Colonic mucosa (tissue), 4 donors: ENCODE measurements at places on chromosomes 7 and 10.

- no peak for DNase-seq
Measured at GRCh38 chr7:8215648-8216333, 46.2 kb downstream of the ICA1 start.

DNA sequence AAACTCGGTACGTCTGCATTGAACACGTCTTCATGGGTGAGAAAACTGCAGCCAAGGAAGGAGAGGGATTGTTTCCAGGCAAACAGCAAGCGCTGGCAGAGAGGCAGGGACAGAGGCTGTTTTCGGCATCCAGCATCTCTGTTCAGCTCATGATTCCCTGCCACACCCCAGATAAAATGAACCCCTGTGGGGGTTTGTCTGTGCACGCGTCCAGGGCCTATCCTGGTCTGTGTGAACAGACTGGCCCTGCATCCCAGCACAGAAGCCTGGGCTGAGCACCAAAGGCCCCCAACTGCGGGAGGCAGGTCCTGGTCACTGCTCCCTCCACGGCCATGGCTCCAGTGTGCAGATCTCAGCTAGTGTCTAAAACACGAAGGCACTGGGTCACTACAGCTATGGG lies 83.3 kb upstream of the FAM20C start:
- DNase-seq = no peak

- no peak for DNase-seq
Measured at GRCh38 chr7:124667312-124668153, 98.1 kb downstream of the GPR37 start.

DNA sequence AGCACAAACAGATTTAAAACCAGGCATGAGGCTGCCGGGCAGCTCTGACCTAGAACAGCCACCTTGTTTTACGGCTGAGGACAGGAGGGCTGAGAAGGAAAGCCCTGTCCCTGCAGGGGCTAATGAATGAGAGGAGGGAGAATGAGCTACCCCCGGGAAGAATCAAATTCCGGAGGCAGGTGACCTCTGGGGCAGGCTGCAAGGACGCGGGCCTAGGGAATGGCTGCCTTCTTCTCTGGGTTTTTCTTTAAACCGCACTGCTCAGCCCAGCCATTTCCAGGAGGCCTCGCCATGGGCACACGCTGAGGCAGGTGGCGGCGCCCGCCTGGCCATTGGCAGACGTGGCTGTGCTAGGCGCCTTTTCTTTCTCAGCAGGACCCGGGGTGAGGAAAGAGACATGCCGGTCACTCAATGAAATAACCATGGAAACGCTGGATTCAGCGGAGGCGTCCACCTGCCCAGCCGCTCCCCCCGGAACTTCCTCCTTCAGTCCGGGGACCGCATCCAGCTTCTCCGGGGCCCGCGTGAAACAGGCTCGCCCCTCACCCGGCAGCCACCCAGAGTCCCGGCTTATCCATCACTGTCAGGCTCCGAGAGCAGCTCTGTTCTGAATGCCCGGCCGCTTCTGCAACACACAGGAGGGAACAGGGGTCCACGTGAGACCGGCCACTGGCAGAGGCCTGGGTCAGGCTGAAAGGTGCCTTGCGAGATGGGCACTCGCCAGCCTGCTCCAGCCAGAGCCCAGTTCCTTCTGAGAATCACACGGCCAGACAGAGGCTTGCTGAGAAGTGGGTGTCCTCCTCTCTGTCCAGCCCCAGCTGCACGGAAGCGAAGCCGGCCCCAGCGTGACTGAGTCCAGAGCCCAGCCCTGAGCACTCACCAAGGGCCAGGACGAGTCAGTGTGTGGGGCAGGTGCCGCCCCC lies 82.1 kb downstream of the PDGFA start:
- DNase-seq = no peak

- no peak for DNase-seq
Measured at GRCh38 chr7:113892818-113893217, 26.0 kb downstream of the PPP1R3A start.

DNA sequence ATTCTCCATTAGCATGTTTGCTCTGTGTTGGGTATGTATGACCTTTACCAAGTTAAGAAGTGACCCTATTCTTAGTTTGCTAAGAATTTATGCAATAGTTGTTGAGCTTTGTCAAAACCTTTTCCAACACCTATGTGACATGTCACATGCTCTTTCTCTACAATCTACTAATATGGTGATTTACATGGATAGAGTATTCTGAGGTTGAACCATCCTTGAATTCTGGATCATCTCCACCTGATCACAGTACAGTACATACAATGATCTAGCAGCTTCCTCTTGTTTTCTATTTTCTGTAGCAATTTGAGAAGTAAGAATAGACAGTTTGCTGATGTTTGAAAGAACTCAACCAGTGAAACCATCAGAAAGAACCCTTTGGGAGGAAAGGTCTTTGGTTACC lies 101.2 kb upstream of the PDGFA start:
- DNase-seq = no peak

DNA sequence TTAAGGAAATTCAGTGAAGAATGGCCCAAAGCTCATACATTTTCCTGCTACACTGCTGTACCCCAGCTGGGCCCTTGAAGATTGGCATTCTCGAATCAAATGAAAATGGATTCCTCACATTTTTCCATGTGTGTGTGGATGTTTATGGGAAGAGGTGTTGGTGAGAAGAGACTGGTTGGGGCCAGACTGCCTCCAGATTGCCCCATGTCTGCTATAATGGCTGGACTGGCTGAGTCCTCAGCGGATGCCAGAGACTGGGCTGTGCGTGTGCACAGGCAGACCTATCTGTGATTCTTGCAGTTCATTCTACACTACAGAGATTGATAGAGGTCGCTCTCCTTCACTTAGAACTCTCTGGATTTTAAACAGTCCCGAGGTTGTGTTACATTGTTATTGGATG lies 183.6 kb upstream of the GDF10 start:
- no peak for DNase-seq

GRCh38 chr10:113056441-113057021 lies 106.5 kb downstream of the TCF7L2 start:
- no peak for DNase-seq

- DNase-seq = no peak
Measured at GRCh38 chr7:95999481-95999880, 227.1 kb downstream of the DYNC1I1 start.

- DNase-seq = no peak
Measured at GRCh38 chr7:135618510-135618909, 43.8 kb upstream of the STMP1 start.

- DNase-seq = peak; percentile 81
Measured at GRCh38 chr7:151696721-151697514, 177.2 kb upstream of the RHEB start.

DNA sequence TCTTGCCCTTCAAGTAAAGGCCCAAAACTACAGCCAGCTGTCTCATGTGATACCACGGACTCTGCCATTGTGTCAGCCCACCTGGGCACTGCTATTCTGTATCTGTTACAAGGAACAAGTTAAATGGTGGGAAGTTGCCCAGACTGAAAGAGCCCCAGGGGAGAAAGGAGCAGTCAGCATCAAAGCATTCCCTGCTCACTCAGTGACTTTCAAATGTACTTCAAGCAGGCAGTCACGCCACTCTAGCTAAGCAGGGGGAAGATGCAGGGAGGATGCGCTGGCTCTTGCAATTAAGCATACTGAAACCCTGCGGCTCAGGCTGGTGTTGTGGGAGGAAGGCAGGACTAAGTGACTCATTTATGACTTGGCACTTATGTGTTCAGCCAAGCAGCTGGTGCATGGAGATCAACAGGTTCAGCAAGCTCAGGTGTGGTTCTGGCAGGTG lies 1249.6 kb downstream of the TYW1 start:
- no peak for DNase-seq
